ENCODE measurements at places on chromosomes 6 and 20. TPM values are rescaled to one million over a fixed set of nuclear protein-coding genes. Genes with fewer than 3 reads are reported as not detected.
A peak's percentile ranks its signal among the peaks of the same experiment; 100 is the strongest.

Gene TCF21
- 213 TPM for polyA plus RNA-seq

Gene GUCA1A
- not detected for polyA plus RNA-seq

Gene ZNF184
- 20.4 TPM for polyA plus RNA-seq

Gene MROH8
- polyA plus RNA-seq: 7.1 TPM

Gene MICB
- 0.57 TPM for polyA plus RNA-seq

Gene PRL
- not detected for polyA plus RNA-seq

Gene TMC2
- 0.17 TPM for polyA plus RNA-seq

Gene ATP5F1E
- 242 TPM for polyA plus RNA-seq

Gene ARFGAP1
- polyA plus RNA-seq: 64.4 TPM

GRCh38 chr6:30870546-30870945 lies 13.8 kb upstream of the DDR1 start:
- no peak for DNase-seq

DNA sequence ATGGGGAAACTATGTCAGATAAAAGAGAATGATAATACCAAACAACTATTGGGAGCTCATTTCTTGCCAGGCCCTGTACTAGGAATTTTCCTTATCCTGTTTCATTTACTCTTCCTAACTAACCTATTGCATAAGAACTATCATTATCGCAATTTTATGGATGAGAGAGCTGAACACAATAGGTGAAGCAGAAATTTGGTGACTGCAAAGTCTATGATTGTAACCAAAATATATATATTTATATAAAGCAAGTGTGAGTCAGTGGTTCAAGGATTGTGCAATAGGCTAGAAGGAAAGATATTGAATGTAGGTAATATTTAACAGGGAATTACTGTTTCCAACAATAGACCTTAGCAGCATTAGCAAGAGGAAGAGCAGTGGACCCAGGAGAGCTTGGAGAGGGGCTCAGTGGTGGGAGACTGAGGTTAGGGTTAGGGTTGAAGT lies 181.1 kb upstream of the TENT5A start:
- no peak for DNase-seq

DNA sequence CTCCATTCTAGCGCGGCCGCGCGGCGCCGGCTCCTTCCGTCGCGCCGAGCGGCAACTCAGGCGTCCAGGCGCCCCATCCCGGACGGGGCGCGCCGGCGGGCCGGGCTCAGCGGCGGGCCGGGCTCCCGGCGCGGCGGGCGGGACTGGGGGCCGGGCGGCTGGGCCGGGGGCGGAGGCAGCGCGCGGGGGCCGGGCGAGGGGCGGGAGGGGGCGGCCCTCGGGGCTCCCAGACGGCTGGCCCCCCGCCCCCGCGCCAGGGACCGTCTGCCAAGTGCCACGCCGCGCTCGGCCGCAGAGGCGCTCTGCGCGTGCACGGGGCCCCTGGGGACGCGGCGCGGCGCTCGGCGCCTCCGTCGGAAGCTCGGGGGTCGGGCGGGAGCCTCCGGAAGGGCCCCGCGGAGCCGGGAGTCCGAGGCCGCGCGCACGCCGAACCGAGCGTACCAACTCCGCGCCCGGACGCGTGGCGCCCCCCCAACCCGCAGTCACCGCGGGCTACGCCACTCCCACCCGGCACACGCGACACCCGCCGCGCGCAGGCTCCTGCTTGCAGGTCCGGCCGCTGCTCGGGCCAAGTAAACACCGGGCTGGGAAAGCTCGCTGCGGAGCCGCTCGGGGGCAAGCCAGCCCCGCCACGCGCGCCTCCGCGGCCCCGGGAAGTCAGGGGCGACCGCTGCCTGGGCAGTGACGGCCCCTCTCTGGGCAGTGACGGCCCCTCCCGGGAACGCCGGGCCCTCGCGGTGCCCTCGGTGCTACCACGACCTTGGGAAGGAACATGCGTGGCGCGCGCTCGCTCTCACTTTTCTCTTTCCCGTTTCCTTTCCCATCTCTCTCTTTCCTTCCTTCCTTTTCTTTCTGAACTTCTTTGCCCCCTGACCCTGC lies at the start of gene PREX1:
TSS of gene PREX1 (minus strand) at position 145 of the 879 bp plus-strand sequence. CDS start at position 6, 139 bp downstream.
- peak; percentile 46 for DNase-seq

- DNase-seq: no peak
Observed at GRCh38 chr6:143620447-143620846, 57.3 kb upstream of the PHACTR2 start.

GRCh38 chr20:36454698-36455427 lies 86.5 kb upstream of the MYL9 start:
- no peak for DNase-seq

DNA sequence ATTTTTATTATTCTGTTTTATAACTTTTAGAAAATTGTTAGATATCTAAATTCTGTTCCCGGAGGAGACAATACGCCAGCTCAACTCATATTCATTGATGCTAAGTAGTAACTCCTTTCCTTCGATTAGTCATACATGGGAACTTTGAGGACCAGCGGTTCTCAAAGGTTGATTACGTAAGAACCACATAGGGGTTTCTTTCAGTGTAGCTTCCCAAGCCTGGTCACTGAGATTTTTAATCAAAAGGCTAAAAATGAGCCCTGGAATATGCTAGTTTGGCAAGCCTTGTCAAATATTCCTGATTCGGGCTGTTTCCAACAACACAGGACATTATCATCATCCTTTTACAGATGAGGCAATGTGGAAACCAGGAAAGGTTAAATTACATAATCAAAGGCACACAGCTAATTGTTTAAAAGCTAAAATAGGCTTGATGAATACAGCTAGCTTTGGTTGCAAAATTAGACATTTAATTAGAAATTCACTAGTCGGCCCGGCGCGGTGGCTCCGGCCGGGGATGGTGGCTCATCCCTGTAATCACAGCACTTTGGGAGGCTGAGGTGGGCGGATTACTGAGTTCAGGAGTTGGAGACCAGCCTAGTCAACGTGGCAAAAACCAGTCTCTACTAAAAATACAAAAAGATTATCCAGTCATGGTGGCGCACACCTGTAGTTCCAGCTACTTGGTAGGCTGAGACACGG lies 14.6 kb upstream of the MEI4 start:
- DNase-seq: no peak

- DNase-seq: no peak
Observed at GRCh38 chr20:30488941-30489613, 768.4 kb upstream of the DEFB115 start.

GRCh38 chr6:14658886-14659561 lies 541.5 kb downstream of the CD83 start:
- no peak for DNase-seq

GRCh38 chr6:110875548-110876169 lies 1.1 kb downstream of the AMD1 start:
- DNase-seq: no peak

- DNase-seq: no peak
Observed at GRCh38 chr6:168390749-168391420, 50.1 kb upstream of the SMOC2 start.

DNA sequence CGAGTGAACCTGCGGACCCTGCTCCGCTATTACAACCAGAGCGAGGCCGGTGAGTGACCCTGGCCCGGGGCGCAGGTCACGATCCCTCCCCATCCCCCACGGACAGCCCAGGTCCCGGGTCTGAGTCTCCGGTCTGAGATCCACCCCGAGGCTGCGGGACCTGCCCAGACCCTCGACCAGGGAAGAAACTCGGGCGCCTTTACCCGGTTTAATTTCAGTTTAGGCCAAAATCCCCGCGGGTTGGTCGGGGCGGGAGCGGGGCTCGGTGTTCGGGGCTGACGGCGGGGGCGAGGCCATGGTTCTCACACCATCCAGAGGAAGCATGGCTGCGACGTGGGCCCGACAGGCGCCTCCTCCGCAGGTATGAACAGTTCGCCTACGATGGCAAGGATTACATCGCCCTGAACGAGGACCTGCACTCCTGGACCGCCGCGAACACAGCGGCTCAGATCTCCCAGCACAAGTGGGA lies 46.9 kb upstream of the TRIM26 start:
- no peak for DNase-seq

GRCh38 chr6:143569040-143569439 lies 57.5 kb upstream of the FUCA2 start:
- DNase-seq: no peak

GRCh38 chr6:3614918-3615317 lies 136.6 kb downstream of the PXDC1 start:
- DNase-seq: no peak

DNA sequence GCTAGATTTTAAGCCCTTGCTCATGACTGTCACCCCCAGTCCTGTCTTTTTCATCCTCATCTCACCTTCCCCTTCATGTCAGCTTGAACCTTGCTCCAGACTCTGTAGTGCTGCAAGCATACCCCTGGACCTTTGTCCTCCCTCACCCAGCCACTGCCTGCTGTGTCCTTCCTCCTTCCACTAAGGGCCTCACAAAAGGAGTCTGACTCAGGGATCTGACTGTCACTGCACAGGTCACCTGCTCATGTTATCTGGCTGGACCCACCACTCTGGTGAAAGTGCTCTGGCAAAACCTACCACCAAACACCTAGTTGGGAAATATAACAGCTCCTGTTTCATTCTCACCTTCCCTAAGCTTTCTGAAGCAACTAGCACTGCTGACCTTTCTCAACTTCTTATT lies 151.4 kb downstream of the INSM1 start:
- DNase-seq: no peak

- no peak for DNase-seq
Observed at GRCh38 chr20:51610761-51611624, 68.5 kb upstream of the NFATC2 start.

- no peak for DNase-seq
Observed at GRCh38 chr6:163533443-163533842, 118.9 kb downstream of the QKI start.

DNA sequence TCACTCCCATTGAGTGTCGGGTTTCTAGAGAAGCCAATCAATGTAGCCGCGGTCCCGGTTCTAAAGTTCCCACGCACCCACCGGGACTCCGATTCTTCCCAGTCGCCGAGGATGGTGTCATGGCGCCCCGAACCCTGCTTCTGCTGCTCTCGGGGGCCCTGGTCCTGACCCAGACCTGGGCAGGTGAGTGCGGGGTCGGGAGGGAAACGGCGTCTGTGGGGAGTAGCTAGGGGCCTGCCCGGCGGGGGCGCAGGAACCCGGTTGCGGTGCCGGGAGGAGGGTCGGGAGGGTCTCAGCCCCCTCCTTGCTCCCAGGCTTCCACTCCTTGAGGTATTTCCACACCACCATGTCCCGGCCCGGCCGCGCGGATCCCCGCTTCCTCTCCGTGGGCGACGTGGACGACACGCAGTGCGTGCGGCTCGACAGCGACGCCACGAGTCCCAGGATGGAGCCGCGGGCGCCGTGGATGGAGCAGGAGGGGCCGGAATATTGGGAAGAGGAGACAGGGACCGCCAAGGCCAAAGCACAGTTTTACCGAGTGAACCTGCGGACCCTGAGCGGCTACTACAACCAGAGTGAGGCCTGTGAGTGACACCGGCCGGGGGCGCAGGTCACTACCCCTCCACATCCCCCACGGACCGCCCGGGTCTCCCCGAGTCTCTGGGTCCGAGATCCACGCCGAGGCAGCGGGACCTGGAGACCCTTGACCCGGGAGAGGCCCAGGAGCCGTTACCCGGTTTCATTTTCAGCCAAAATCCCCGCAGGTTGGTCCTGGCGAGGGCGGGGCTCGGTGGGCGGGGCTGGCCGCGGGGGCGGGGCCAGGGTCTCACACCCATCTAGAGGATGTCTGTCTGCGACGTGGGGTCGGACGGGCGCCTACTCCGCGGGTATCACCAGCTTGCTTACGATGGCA lies 35.2 kb upstream of the HLA-G start:
- no peak for DNase-seq
